GM23338 (cell line): ENCODE measurements at places on chromosomes 6 and 20. TPM values are rescaled to one million over a fixed set of nuclear protein-coding genes. Genes with fewer than 3 reads are reported as not detected.

Gene SPTLC3
- polyA plus RNA-seq, result 0.66 and 0.73 TPM in 2 replicates

Gene PNPLA1
- not detected in 2 replicates for polyA plus RNA-seq

Gene BHLHE23
- 0.52 TPM in 2 replicates for polyA plus RNA-seq

Gene ZSCAN26
- polyA plus RNA-seq, result 3.5 and 6.5 TPM in 2 replicates

Gene EFCAB8
- polyA plus RNA-seq, result not detected in 2 replicates

Gene HCRTR2
- 0.12 and 0.15 TPM in 2 replicates for polyA plus RNA-seq

Gene SUMO4
- 1.2 and 2.1 TPM in 2 replicates for polyA plus RNA-seq

DNA sequence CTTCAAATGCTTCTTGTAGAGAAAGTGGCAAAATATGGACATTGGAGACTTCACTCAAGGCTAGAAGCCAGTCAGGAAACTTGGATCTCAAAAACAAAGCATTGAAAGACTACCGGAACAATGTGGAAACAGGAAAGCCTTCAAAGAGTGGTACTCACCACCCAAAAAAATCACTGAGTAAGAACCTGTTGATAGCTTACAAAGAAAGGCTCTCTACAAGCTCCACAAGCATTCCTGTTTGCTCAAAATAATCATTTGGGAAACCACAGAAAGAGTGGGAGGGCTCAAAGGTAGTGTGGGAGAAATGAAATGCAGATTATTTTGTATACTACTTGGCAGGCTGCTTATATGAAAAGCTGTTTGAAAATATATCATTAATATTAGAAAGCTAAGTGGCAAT lies 9.5 kb upstream of the DST start:
- DNase-seq, result no peak

DNA sequence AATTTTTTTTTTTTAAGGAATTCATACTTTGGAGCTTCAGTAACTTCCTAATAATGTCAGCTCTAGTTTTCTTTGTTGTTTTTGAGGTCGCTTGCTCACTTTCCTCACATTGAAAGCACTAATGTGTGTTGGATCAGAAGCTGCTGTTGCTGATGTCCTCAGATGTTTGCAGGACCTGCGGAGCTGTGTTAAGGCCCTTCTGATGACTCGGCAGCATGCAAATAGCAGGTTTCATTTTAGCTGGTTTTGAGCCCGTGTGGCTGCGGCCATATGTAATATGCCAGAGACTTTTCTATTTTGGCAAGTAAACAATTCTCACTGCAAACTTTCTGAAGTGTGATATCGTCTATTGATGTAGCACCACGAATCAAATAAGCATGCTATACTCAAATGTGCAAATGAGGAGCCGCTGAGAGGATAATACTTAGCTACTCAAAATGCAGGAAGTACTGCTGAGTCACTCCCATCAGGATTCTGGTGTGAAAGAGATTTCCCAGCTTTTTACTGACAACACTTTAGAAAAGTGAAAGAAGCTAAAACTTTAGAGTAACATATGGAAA lies 187.8 kb downstream of the SASH1 start:
- peak; percentile 56 for DNase-seq

DNA sequence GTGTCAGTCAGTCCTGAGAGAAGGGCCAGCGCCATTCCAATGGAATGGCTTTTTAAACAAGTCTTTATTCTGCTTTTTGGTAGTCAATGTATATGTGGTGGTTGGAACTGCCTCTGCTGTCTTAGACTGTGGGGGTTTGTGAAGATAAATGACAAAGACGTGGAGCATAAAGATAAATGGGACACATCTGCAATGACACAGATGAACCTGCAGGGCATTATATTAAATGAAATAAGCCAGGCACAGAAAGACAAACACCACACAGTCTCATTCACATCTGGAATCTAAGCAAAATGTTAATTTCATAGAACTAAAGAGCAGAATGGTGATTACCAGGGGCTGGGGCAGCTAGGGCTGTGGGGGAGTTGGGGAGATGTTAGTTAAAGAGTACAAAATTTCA lies 912.8 kb upstream of the MAN1A1 start:
- DNase-seq, result no peak

DNA sequence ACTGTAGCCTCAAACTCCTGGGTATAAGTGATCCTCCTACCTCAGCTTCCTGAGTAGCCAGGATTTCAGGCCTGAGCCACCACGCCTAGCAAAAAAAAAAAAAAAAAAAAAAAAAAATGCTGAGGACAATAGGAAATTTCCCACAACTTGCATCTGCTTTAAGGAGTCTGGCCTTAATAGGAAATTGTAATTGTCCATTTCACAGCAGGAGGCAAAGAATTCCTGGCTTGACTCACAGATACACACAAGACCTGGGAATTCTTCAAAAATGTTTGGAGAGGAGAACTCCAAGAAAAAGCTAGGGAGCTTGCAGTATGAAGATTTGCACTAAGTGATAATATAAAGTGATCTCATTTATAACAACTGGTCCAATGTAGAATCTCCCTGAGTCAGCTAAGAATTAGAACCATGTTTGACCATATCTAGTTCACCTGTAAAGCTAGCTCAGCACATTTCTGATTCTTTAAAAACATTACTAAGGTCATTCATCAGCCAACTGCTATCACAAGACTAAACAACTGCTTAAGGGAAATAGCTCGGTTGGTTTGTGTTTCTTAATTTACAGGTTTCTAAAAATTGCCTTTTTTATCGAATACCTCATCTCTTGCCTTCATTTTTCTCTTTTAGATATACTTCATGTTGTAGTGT lies 80.2 kb upstream of the SLC2A12 start:
- no peak for DNase-seq

DNA sequence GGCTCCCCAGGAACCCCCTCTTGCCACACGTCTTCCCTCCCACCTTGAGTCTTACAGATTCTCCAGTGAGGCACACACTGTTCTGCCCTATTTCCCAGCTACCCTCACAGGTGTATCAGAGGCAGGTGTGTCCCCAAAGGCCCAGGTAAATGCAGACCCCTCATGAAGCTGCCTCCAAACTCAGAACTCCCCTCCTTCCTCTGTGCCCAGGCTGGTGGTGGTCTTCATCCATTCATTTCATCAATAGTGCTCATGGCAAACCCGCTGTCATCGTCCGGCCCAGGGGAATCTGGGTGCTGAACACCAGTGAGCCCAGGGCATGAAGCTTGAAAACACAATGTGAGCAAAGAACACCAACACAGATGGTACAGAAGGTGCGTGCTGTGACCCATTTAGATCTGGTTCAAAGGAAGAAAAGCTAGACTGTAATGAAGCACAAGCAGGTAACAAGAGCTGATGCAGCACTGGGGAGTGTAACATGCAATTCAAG lies 213.1 kb downstream of the SYNDIG1 start:
- no peak for DNase-seq

DNA sequence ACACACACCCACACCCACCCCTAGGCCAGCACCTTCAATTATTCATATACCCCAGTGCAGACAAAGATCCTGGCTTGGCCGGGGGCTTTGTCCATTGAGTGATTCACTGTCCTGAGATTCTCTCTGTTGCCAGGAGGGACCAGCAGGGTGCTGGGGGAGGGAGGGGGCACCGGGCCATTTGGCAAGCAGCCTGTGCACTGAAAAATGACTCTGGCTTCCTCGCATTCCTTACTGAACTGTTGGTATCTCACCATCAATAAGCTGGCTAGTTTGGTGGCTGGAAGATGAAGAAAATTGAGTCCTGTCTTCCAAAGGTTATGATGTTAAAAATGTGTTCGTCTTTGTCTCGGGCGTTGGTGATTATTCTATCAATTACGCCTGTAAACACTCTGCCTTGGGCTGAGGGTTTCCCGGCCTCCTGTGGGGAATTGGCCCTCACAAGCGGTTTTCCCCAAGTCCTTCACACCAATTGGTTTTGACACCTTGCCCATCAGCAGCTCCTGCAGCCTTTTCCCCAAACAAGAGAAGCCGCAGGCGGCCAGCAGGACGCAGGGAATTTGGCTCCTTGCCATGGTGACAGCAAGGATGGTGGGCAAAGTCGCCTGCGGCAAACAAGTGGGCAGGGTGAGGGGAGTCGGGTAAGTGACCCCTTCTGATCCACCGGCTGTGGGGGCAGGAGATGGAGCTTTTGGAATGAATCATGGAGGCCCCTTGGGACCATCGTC lies 4.9 kb downstream of the VSTM2L start:
- DNase-seq, result peak; percentile 55

GRCh38 chr6:168159506-168159905 lies 80.5 kb upstream of the FRMD1 start:
- no peak for DNase-seq

DNA sequence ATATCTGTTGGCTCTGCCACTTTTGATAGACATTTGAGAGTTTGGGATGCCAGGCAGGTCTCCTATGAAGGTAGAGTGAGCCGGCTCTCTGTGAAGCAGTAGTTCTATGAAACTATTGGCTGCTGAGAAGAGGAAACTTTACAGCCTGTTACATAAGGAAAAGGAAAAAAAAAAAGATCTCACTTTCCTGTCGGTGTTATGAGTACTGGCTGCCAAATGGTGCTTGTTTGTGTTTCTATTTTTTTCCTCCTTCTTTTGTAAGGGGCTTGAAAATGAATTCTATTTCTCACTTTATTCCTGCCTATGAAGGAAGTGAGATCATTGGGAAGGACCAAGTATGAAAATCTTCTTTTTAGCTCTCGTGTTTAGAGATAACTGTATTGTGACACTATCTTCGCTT lies 73.1 kb upstream of the CLDN20 start:
- no peak for DNase-seq

DNA sequence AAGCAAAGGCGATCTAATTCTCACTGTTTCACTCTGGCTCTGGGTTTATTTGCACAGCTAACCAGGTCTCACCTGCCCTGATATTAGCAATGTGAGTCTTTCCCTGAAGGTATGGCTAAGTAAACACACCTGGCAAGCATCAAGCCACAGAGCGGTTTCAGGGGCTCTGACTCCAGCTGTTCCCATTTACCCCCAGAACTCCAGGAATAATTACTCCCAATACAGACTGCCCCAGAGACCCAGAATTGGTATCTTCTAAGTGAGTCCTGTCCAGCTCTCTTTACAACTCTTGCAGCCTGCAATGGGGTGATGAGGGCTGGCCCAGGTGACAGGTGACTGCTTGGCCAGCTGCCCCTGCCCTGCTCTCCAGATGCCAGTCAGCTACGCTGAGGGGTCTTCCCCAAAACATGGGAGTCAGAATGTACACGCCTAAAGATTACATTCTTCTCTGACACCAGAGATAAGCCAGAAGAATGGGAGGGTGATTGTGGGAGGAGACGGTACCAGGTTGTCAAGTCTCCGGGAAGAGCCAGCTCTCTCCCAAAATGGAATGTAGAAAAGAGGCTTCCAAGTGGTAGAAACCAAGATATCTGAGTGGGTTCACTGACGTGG lies 4.9 kb upstream of the LRRN4 start:
- no peak for DNase-seq

- DNase-seq, result no peak
Observed at GRCh38 chr6:1485678-1486077, 96.3 kb downstream of the FOXF2 start.

DNA sequence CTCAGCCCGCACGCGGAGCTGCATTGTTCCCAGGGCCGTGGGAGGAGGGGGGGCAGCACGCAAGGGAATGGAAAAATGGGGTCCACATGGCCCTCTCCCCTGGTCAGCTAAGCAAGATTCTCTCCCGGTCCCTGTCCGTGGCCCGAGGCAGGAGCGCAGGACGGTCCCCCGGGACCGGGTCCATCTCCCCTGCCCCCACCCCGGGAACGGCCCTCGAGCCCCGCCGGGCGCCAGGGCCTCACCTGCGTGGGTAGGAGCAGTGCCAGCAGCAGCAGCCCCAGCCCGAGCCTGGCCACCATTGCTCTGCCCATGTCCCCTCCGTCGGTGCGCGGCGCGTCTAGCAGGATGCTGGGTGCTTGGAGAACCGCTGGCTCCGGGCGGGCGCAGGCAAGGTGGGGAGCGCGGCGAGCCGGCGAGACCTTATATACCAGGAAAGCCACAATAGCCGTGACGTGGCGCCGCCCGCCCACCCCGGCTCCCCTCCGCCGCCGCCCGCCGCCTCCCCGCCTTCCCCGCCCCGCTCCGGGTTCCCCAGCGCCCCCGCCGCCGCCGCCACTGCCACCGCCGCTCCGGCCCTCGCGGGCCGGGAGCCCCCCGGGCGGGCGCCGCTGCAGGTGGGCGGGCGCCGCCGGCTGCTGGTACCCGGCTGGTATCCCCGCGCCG lies at the start of gene CD24:
Gene CD24 (minus strand): TSS at position 394 of the 663 bp plus-strand sequence. CDS start 83 bp downstream, at position 311.
- peak; percentile 81 for DNase-seq

DNA sequence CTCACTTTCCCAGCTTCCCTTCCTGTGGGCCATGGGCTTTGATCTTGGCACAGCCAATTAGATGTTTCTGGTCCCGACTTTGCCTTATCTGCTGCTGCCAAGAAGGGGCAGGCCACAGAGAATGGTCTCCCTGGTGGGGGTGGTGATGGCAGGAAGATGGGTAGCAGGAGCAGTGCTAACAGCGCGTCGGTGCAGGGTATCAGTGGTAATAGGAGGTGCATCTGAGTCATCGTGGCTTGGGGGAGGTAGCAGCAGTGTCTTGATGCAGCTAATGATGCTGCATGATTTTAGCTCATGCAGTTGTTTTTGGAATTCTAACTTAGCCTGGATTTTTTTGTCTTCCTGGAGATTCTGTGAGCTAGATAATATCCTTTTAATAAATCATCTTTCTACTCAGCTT lies 18.9 kb upstream of the MAS1 start:
- DNase-seq, result no peak

DNA sequence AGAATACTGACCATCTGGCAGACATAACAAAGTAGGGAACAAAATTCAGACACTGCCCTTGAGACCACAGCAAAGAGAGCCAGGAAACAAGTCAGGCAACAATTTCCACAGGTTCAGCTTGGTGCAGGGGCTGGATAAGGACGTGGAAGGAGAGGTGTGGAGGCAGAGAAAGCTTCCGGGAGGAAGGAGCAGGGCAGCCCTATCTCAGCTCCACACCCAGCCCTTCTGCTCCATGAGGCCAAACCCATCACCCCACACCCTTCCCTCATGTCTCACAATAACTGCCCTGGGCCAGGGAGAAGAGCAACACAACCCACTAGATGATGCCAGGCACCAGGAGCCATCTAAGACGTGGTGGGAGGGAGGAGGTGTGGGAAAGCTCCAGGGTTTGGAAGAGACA lies 5.8 kb downstream of the SNHG17 start:
- DNase-seq, result no peak

GRCh38 chr6:167441715-167442206 lies 116.9 kb downstream of the TTLL2 start:
- peak; percentile 77 for DNase-seq

- DNase-seq, result peak; percentile 65
Observed at GRCh38 chr20:49446808-49447207, 35.7 kb downstream of the KCNB1 start.

DNA sequence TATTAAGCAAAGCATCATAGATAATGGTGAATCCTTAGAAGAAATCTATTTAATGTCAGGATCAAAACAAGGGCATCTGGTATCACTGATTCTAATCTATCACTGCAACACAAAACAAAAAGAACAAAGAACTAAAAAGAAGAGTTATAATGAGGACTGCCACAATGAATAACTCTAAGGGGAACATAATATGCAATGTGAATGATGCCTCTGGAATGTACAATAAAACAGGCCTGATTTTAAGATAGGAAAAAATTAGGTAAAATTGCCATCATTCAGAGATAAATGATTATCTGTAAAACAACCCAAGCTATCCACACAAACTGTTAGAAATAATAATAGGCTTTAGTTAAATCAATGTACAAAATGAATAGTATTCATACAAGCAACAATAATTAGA lies 936.7 kb upstream of the CITED2 start:
- DNase-seq, result no peak

- DNase-seq, result no peak
Observed at GRCh38 chr6:108476376-108476775, 84.3 kb upstream of the FOXO3 start.

GRCh38 chr20:48601798-48602197 lies 226.0 kb downstream of the PREX1 start:
- DNase-seq, result no peak

- no peak for DNase-seq
Observed at GRCh38 chr6:134196568-134197193, 121.2 kb downstream of the SGK1 start.

- DNase-seq, result no peak
Observed at GRCh38 chr6:112130878-112131277, 43.5 kb downstream of the FAM229B start.
